Stimulated activated CD8-positive, alpha-beta memory T cell treated with anti-CD3 and anti-CD28 coated beads, Interleukin-2, amount 100 ng/mL, for 1 hour (primary cell): ENCODE measurements at places on chromosomes 7 and 10.

GRCh38 chr7:32103361-32103760, 33.2 kb upstream of the PDE1C start:
- no peak for DNase-seq

GRCh38 chr7:100484673-100485045, 932 bp downstream of the NYAP1 start:
- no peak for DNase-seq

DNA sequence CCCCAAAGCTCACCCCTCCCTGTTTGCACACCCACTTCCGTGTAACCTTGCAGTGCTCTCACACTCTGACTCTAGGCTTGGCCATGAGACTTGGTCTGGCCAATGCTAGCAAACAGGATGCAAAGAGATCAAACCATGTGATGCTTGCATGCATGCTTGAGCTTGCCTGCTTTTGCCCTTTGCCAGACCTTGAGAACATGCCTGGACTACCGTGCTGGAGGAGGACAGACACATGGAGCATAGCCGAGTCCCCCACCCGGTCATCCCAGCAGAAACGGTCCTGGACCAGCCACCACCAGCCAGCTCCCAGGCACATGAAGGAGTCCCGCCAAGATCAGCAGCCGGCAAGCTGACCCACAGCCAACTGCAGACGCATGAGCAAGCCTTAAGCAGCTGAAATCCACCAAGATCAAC, 23.4 kb downstream of the PYROXD2 start:
- DNase-seq, result no peak

DNA sequence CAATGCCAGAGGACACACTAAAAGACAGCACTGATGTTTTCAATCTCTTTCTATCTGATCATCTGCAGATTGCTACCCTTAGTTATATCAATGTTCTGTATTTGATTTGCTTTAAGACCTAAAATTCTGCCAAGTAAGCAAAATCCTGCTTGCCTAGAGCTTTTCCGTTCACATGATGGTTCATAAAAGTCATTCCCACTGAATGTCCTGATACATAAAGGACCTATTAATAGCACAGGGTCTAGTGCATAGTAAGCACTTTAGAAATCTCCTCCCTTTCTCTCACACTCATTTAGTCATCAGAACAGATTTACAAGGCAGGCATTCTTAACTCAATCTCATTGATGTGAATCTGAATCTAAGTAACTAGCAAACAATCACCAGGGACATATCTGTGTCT, 68.8 kb downstream of the PCGF5 start:
- no peak for DNase-seq

- no peak for DNase-seq
Measured at GRCh38 chr10:31604096-31604495, 285.1 kb downstream of the ZEB1 start.

GRCh38 chr10:48406204-48406603, 99.7 kb downstream of the MAPK8 start:
- DNase-seq, result no peak

- peak; percentile 43 for DNase-seq
Measured at GRCh38 chr7:100132697-100133151, 6.0 kb downstream of the MBLAC1 start.

GRCh38 chr7:116210345-116211005, at the start of gene TES:
Gene TES, plus strand, starts transcription at chr7:116210539. Its CDS starts 169 bp downstream, at chr7:116210708.
- DNase-seq, result peak; percentile 37

DNA sequence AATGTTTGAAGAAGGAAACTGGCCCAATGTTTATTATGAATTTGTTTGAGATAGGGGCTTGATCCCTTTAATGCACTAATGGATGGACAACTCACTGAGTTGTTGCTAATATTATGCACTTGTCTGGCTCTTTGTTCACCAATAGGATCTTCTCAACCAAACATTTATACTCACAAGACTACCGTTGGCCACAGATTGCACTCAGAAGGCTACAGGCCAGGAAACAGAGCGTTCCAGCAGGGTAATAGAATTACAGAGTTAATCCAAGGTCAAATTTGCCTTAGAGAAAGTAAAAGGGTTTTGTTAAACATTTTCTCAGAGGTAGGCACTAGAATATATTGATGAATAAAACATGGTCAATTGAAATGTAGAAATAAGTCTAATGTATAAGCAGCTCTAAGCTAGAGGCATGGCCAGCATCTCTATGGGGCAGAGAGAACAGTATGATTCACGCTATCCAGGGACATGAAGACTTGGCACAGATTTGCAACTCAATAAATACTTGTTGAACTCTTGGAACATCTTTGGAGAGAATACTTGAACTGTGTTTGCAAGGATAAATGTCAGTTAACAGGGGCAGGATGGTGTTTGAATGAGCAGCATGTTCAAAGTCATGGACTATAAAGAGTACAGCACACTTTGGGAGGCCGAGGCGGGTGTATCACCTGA, 606.9 kb downstream of the SORCS3 start:
- DNase-seq, result no peak

- no peak for DNase-seq
Measured at GRCh38 chr7:133167300-133167699, 85.4 kb upstream of the CHCHD3 start.

DNA sequence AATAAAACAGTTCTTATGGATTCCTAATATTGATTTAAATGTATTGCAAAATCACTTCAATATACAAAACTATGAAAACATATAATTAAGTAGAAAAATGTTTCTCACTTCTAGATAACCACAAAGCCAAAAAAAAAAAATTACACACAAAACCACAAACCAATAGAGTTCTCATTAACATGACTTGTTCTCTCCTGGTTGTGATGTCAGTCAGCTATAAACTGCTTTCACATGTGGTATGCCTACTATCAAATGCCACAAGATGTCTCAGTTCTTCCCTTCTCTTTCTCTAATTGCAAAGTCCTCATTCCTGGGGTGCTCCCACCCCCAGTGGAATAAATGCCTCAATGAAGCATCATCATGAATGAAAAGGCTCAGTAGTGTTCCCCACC, 16.6 kb downstream of the GNAI1 start:
- no peak for DNase-seq

- DNase-seq, result no peak
Measured at GRCh38 chr10:72588266-72588665, 37.6 kb downstream of the MICU1 start.

- DNase-seq, result no peak
Measured at GRCh38 chr10:29319205-29319781, 30.4 kb downstream of the LYZL1 start.

DNA sequence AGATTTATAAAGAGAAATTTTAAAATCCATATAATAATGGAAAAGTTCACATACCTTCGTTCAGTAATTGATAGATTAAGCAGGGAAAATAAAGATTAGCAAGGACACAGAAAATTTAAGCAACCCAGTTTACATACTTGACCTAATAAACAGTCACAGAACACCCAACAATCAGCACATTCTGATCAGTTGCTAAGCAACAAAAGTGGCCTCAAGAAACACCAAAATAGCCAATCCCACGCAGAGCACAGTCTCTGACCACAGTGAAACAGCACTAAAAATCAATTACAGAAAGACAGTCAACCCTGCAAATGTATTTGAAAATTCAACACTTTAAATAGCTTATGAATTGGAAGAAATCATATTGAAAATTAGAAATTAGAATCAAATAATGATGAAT, 39.3 kb upstream of the DRGX start:
- no peak for DNase-seq

GRCh38 chr7:42964849-42965805, 33.0 kb downstream of the MRPL32 start:
- DNase-seq, result no peak

DNA sequence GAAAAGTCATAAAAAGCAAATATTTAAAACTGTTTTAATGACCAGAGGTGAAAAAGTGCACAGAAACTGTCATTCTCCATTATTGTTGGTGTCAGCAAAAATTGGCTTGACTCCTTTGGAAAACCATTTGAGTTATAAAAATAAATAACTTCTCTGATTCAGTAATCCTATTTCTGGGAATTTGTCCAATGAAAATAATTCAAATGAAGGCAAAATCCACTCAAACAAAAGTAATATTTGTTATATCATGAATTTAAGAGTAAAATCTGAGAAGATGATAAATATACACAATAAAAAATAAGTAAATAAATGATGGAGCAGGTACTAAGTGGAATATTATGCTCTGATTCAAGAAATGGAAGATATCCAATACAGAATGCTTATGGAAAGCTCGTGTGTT, 326.6 kb upstream of the KLF6 start:
- DNase-seq, result no peak

GRCh38 chr7:132622081-132622480, 45.8 kb upstream of the PLXNA4 start:
- no peak for DNase-seq

DNA sequence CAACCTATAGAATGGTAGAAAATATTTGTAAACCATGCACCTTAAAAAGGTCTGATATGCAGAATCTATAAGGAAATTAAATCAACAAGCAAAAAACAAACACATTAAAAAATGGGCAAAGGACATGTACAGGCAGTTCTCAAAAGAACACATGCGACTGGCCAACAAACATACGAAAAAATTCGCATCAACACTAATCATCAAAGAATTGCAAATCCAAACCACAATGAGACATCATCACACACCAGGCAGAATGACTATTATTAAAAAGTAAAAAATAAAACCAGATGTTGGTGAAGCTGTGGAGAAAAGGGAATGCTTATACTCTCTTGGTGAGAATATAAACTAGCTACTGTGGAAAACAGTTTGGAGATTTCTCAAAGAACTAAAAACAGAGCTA, 33.2 kb downstream of the TMEM229A start:
- DNase-seq, result no peak

DNA sequence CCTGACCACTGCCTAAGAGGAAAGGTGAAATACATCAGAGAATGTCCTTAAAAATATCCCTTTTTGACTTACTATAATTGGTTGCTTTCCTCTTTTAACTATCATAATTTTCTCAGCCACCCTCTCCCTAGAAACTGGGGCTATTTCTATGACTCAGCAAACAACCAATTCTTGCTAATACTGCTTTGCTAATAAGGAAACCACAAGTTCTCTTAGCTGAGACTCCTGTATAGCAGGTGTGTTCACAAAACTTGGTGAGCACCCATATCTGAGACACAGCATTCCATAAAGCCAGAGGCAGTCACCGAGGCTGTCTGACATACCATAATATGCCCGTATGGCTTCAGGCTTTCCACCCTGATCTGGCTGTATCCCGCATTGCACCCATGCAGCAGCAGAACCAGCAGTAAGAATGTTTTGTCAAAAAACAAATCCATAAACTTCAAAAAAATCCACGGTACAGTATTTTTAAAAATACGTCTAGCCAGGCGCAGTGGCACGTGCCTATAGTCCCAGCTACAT, 191.7 kb upstream of the C7orf33 start:
- DNase-seq, result no peak

- no peak for DNase-seq
Measured at GRCh38 chr10:33803248-33803647, 468.8 kb upstream of the NRP1 start.

DNA sequence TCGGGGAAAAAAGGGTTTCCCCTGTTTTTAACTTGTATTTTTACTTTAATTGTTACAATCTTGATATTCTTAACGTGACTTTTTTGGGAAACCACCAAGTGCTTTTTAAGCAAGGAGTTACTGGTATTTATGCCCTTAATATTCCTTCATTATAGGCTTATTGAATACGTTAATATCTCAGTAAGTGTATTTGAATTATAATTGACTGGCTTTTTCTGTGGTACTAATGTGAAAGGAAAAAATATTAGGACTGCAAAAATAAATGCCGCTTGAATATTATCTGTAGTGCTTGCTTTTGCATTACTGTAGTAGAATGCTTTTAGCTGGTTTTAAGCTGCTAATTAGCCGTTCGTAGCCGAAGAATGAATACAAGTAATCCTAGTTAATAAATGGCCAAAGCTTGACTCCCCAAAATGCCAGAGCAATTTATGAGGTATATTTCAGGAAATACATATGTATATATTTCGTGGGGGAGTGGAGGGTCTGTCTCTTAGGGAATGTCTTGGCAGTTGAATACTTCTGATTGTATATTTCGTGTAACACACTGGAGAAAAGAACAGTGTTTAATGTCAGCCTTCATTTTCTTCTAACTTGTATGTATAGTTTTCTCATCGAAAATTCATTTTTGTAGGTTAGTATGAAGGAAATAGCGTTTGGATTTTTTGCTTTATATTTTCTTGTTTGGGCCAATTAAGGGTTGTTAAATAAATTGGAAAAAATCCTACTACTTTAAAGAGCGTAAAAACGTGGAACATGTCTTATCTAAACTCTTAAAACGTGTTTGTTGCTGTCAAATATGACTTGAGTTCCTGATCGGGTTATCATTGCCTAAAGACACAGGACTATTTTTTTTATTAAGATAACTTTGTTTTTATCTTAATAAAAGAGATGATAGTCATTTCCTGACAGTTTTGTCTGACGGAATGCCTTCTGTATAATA, 1.5 kb downstream of the PDCD4 start:
- DNase-seq, result no peak

- DNase-seq, result no peak
Measured at GRCh38 chr10:70617798-70618568, 15.4 kb upstream of the PRF1 start.

- no peak for DNase-seq
Measured at GRCh38 chr10:100735087-100735336, 10.4 kb upstream of the PAX2 start.

- DNase-seq, result no peak
Measured at GRCh38 chr7:107130487-107131220, 38.1 kb upstream of the HBP1 start.

DNA sequence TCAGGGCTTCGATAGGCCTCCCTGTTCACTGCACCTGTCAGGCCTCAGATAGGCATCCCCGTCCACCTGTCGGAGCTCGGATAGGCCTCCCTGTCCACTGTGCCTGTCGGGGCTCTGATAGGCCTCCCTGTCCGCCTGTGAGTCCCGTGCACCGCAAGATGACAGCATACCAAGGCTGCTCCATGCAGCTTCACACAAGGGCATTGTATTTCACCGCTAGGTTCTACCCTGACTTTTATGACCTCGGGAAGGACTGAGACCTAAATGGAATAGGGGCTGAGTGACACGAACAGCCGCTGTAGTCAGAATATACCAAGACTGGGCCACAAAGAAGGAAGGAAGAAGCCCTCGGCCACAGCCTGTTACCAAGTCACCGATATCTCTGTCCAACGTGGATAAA, 271.2 kb downstream of the DIP2C start:
- no peak for DNase-seq
